DMS79 treated with DMSO at 0.1 percent for 48 hours (cell line): ENCODE measurements at places on chromosomes 5 and 9.
A peak's percentile ranks its signal among the peaks of the same experiment; 100 is the strongest.

- DNase-seq = no peak
Observed at GRCh38 chr5:135373736-135374515, 25.1 kb downstream of the MACROH2A1 start.

- no peak for DNase-seq
Observed at GRCh38 chr9:108093773-108094675, 604.5 kb upstream of the KLF4 start.

- no peak for DNase-seq
Observed at GRCh38 chr9:34363619-34364351, 12.9 kb downstream of the MYORG start.

GRCh38 chr5:145787001-145787400, 48.1 kb downstream of the PRELID2 start:
- no peak for DNase-seq

DNA sequence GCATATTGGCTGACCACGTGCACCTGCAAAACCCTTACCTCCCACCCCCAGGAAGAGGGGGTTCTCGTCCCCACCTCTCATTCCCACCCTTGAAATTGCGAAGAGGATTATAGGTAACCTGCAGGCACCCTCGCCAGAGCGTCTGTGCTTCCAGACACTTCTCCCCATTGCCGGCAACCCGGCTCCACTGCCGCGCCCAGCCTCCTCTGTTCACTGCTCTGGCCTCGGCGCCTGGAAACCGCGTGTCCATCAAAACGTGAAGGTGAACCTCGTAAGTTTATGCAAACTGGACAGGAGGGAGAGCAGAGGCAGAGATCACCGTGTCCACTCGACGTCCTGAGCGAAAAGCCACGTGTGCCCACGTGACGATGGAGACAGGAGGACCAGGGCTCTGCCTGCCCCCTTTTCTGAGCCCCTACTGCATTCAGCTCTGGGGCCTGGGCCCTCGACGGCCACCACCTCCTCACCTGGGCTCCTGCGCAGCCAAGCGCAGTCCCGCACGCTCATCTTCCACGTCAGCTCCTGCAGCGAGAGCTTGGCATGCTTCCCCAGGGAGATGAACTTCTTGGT, 1.9 kb downstream of the TERT start:
- no peak for DNase-seq

- no peak for DNase-seq
Observed at GRCh38 chr5:11164531-11165294, 403.7 kb upstream of the DAP start.

- DNase-seq = peak; percentile 61
Observed at GRCh38 chr9:92954049-92954861, 6.9 kb downstream of the FGD3 start.

DNA sequence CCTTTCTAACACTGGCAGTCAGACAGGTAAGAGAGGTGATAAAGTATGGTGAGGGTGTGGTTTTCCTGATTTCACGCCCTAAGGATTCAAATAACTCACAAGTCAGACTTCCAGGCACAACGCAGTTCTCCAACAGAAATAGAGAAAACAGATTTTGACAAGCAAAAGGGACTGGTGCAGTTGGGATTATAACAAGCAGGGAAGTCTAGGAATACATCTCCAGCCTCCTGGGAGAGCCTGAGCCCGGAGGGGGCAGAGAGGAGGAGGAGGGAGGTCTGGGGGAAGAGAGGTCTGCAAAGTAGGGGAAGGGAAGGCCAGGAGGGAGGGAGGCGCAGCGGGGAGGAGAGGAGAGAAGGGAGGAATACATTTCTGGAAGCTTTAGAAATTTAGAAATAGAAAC, 1.6 kb downstream of the CMBL start:
- DNase-seq = no peak

DNA sequence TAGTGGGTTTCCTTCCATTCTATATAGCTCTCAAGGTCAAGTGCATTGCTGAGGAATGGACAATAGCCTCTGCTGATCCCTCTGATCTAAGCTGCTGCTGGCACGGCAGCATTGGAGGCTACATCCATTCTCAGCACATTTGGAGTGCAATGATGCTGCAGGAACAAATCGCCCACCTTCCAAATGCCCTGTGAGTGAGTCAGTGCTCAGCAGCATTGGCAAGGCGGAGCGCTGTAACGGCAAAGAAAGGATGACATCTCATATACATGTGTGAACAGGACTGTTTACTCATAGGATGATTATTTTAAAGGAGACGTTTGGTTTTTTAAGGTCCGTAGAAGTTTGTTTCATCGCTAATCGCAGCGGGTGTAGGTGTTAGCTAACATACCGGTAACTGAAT, 408.7 kb downstream of the ARHGEF28 start:
- no peak for DNase-seq

DNA sequence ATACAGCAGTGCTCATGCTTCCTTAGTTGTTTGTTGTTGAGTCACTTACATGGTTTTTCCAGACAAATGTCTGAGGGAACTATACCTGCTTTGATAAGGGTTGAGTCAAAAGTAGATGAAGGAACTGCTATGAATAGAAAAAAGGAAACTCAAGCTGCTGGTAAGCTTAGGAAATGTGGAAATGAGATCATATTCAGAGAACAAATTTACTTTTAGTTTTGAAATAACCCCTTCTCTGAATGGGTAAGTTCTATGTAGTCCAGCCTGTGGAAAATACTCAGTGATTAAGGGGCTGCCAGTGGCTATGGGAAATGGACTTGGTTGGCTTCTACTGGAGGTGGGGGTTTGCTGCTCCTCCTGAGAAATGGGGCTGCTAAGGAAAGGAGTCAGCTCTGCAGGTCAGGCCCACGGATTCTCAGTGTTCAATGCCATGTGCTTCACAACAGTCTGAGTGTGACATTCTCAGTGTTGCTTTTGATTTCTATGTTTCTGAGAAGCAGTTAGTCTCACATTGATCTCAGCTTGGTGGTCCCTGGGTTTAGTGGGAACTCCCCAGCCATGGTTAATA, 47.7 kb upstream of the GLRX start:
- DNase-seq = no peak

DNA sequence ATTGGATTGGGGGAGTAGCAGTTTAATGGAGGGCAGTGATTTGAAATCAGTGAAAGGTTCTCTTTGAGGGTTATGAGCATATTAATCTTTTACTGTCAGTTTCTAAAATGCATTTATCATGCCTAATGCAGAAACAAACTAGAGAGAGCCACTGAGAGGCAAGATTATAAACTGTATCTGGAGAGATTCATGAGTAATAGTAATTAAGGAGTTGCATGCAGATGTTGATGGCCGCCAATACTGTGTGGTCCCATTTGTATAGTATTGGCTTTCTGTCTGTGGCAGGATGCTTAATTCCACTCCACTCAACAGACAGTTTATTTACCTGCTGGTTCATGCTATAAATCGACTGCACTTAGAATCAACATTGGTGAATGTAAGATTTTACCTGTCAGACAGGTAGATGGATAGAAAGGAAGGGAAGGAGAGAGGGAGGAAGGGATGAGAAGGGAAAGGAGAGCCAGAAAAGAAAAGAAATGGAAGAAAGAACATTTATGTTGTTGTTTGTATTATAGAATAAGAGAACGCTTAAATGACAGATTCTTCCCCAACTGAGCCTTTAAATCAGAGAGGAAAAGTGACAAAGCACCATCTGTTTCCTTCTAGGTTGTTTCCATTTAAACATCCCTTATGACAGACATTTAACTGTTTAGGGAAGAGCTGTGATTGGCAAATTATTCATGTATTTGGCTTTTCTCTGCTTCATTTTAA, 146.5 kb downstream of the PAM start:
- no peak for DNase-seq

- DNase-seq = no peak
Observed at GRCh38 chr5:29051509-29051908, 2013.1 kb upstream of the CDH9 start.

DNA sequence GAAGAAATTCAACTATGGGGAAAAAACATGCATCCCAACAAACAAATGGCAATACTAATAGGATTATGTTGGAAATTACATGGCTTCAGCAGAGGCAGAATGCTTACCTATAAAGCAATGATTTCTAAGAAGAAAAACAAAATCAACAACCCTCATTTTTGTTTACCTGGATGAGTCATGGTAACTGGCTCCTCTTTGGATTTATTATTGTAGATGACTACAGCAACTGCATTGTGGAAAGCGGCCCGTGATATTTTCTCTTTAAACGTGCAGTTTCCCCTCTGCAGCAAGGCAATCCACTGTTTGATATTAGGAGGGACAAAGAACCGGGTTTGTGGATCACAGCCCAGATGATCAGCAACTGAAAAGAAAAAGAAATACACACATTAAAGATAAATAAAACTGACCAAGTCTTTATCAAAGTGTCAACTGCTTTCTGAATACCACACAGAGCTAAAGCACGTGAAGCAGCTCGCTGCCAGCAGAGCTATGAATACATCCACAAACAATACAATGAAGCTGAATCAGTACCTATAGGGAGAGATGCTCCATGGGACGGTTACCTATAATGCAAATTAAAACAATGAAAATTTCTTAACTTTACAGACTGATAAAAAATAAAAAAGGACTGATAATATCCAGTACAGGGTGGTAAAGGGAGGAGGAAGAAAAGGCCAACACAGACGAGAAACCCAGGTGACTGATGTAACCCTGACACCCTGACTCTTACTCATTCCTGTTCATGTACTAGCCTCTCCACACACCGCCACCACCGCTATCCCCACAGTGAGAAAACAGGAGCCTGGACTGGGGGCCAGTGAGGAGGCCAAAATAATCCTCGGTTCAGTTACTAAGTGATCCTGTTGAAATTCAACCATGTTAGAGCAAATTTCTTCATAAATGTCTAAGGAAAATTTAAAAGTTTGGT, 31.0 kb downstream of the RNF130 start:
- DNase-seq = no peak

- DNase-seq = no peak
Observed at GRCh38 chr5:106818552-106818951, 852.2 kb downstream of the EFNA5 start.

- no peak for DNase-seq
Observed at GRCh38 chr5:166994226-166994625, 1297.2 kb upstream of the WWC1 start.

GRCh38 chr9:34185778-34186551, 7.1 kb downstream of the UBAP1 start:
- peak; percentile 80 for DNase-seq

- no peak for DNase-seq
Observed at GRCh38 chr5:113663879-113664541, 150.5 kb downstream of the YTHDC2 start.

DNA sequence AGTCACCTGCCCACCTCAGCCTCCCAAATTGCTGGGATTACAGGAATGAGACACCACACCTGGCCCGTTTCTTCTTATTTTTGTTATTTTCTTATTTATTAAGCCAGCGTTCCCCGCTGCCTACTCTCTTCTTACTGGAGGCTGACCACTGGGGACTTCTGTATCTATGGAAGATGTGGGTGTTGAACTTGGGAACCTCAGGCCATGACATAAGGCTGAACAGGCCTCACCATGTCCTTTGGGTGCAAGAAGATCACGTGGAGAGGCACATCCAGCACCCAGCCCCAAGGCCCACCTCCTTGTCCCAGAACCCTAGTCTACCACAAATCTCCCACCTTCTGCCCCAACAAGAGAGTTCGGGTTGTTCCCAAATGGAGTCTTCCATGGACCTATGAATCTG, 59.4 kb upstream of the NEK6 start:
- no peak for DNase-seq

DNA sequence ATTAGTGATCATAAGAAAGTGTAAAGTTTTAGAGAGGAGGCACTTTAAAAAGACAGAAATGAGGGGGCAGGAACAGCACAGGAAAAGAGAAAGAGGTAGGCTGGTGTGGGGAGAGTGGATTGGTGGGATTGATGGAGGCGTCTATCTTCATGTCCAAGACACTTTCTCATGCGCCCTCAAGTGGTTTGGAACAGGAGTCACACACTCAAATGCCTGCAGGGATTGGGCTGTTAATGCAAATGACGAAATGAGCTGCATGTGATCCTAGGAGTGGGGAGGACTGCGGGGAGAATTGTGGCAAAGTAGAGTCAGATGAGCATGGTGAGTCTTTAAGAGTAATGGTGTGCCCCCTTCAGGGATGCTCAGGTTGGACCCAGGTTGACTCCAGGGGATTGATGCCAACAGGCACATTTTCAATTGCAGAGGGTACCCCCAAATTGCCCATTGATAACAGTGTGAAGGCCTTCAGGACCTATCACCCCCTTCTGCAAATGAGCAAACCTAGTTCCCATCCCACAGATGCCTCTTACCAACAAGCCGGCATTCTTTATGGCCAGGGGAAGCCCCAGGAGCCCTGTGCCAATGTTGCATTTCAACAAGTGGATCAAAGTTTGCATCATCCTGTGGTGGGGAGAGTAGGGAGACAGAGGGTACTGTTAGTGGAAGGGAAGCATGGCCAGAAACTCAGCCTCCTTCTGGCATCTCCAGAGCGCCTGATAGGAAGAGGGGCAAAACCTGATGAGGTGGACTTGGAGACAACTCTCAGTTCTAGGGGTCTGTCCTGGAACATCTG, 5.3 kb downstream of the SLC36A3 start:
- no peak for DNase-seq

DNA sequence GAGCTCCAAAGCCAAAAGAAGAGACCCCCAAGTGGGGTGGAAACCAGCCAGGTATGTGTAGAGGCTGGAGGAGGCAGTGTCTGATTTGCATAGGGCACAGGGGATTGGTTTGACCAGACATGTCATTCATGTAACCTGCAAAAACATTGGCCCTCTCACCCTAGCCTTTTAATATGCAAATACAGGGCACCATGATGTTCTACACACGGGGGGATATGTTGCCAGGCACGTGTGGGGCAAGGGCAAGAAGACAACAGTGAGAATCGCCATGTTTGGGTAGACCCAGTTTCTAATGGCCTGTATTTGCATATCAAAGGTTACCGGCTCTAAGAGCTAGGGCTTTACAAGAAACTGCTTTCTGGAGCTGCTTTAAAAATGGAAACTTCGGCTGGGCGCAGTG, 208.9 kb downstream of the GOLPH3 start:
- no peak for DNase-seq

- DNase-seq = no peak
Observed at GRCh38 chr5:149267241-149267973, 4.3 kb upstream of the AFAP1L1 start.

- DNase-seq = no peak
Observed at GRCh38 chr5:140324041-140324600, 21.2 kb upstream of the PFDN1 start.

- DNase-seq = no peak
Observed at GRCh38 chr9:84823421-84824271, 154.1 kb downstream of the NTRK2 start.

- DNase-seq = peak; percentile 79
Observed at GRCh38 chr9:135442075-135442474, 37.5 kb upstream of the PPP1R26 start.

DNA sequence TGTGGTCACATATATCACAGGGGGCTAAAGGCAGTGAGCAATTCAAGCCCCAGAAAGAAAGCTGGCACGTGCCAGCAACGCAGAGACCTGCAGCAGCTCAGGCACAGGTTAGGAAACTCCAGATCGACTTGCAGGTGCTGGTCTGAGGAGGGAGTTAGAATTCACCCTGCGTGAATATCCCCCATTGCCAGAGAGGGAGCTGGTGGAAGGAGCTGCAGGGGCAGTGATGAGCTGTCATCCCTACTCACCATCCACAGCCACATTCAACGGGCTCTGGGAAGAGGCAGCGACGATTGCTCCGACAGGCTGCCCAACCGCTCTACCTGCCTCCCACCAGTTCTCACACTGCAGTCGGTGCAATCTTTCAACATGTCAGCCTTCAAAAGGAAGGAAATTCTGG, 40.8 kb upstream of the CLK4 start:
- DNase-seq = no peak
